CD4-positive, alpha-beta T cell (primary cell): ENCODE measurements at places on chromosomes 11 and 22. TPM values are rescaled to one million over a fixed set of nuclear protein-coding genes. Genes with fewer than 3 reads are reported as not detected.
A peak's percentile ranks its signal among the peaks of the same experiment; 100 is the strongest.

ZNF70 gene
- total RNA-seq, result 1.3 TPM

C11orf86 gene
- not detected for total RNA-seq

FOLR1 gene
- not detected for total RNA-seq

MGAT3 gene
- not detected for total RNA-seq

DNA sequence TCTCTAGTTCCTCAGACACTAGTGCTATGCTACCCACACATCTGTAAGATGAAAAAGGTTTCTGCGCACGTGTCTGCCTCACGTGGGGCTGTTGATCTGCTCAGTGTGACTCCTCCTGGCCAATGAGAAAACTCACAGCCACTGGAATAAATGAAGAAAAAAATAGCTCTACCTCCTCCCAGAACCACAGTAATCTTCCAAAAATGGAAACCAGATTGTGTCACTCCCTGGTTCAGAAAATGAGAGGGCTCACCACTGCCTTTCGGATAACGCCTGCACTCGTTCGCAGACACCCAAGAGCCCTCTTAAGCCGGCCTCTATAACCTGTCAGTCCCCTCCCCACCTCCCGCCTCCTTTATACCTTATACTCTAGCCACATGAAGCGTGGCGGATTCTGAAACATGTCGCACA, 5.1 kb downstream of the APBB1 start:
- DNase-seq, result peak; percentile 49

GRCh38 chr22:30989474-30989873, 20.4 kb downstream of the TUG1 start:
- DNase-seq, result no peak

DNA sequence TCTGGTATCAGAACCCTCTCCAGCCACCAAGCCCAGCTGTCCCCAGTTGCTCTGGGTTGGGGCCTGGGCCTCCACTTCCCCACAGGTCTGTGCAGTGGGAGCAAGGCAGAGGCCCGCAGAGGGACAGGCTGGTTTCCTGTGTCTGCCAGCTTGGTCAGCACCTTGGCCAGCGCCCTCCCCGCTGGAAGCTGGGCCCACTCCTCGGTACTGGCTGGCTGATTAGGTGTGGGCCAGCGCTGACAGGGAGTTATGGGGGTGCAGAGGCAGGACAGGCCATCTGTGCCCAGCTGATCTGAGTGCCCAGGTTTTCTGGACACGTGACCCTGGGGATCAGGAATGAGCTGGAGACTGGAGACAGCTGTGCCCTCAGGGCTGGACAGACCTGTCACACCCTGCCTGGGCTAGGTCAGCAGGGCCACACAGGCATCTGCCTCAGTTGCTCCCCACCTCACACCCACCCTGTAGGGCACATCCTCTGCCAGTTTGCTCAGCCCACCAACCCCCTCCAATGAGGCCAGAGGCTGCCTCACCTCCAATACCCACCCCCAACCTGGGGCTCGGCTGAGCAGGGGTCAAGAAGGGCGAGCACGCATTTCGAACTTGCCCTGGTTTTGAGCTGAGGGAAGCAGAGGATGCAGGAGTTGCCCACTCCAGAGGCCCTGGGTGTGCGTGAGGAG, 175.3 kb downstream of the IGLL1 start:
- no peak for DNase-seq

DNA sequence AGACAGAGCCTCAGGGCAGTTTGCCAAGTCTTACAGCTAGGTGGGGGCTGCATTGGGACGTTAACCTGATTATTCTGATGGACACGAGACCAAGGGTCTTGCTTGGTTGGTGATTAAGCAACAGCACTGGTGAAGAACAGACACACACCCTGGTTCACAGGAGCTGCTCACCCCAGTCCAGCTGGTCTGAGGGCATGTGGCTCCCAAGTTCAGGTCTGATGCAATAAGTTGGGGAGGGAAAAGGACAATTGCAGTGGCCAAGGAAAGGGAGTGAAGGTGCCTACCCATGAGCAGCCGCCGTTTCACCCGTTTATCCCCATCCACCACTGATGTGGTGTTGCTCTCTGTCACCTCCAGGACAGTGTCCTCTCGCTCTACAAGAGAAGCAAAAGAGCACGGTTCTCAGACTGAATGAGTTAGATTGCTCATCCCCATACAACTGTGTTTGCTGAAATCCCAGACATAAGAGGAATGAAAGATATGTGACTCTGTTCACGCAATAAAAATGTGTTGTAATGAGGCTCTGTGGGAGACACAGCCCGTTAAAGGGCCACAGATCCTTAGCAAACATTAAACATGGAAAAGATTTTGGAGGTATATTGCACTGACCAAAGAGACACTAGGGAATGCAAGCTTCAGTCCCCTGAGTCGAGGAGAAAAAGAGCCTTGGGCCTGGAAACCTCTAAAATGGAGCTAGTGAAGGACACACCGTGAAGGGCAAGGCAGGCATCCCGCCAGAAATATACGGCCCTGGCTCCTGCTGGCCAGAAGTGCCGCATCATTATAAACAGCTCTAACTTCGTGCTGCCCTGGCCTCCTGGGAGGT, 25.6 kb downstream of the SCUBE2 start:
- DNase-seq, result no peak

GRCh38 chr11:110858547-110858921, 146.3 kb upstream of the ARHGAP20 start:
- DNase-seq, result no peak

DNA sequence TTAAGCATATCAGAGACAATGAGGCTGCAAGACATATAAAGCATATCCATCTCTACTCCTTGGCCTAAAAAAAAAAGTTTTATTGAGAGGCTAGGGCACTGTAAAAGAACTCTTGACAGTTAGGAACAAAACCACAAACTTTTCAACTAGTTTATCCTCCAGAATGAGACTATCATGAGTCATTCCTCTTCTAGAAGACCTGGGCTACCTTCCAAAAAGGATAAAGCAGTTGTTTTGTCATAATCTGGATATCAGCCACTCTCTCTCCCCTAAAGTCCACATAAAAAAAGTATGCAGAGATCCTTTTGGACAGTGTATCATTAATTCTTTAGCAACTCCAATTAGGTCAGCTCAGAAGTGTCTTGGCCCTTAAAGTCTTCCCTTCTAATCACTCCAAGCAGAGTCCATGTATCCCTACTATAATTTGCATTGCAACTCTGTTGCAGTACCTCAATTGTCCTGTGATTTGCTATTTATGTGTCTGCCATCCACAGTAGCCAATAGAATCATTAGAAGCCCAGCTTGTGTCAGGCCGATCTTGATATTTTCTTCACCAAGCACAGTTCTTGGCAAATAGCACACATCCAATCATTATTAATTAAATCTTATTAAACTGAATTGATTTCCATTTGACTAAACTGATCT, 10.4 kb downstream of the OR51T1 start:
- no peak for DNase-seq

DNA sequence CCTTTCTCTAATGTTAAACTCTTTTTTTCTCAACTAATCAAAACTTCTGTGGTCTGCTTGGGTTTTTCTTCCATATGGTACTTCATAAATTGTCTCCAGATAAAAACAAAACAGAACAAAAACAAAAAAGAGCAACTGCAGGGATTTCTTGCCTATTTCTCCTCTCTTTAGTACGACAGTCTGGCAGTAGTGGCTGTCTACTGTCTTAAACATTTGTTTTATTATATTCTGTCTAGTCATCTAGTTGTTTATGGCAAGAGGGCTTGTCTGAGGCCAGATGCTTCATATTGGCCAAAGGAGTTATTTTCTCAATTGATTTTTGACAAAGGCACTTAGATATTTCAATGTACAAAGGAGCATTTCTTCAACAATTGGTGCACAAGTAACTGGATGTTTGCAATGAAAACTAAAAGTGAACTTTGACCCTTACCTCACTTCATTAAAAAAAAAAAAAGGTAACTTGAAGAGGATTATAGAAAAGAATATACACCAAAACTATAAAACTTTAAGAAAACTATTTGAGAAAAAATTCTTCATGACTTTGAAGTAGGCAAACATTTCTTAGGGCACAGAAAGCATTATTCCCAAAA, 404.2 kb downstream of the LUZP2 start:
- no peak for DNase-seq

DNA sequence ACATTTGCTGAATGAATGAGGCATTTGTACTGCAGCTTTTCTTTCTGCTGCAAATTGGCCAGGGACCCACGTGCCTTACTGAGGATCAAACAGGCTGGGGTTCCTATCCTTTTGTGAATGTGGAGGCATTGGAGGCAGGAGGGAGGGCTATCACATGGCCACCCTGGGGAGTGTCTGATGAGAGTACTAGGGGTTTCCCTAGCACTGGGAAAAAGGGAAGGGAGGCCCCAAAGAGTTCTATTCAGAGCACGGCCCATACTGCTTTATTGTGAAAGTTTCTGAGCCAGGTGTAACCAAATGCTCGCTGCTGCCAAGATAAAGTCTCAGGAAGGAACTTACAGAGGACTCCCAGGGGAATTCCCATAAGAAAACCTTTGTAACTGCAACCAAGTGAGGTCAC, 78.4 kb upstream of the ANO1 start:
- no peak for DNase-seq

DNA sequence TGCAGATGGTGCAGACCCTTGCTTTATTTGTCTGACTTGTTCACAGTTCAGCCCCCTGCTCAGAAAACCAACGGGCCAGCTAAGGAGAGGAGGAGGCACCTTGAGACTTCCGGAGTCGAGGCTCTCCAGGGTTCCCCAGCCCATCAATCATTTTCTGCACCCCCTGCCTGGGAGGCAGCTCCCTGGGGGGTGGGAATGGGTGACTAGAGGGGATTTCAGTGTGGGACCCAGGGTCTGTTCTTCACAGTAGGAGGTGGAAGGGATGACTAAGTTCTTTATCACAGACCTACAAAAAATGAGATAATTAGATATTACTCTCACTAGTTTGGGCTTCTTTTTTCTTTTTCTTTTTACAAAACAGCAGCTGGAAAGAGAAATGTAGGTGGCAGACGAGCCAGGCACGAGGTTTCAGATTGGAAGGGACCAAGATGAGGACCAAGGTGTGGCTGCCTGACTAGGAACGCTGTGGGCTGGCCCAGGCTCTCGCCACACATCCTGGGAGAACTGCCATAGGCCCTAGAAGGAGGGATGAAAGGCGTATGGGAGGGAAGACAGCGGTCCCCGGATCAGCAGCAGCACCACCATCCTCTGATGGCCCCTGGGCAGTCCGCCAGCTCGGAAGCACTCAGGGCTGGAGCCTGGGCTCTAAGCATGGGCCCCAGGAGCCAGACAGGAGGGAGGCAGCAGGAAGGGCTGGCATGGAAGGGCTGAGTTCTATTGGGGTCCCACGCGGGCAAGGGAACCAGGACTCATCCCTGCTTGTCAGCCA, 14.2 kb downstream of the TXN2 start:
- no peak for DNase-seq

GRCh38 chr11:64745189-64745520, 1.2 kb upstream of the RASGRP2 start:
- DNase-seq, result peak; percentile 90

DNA sequence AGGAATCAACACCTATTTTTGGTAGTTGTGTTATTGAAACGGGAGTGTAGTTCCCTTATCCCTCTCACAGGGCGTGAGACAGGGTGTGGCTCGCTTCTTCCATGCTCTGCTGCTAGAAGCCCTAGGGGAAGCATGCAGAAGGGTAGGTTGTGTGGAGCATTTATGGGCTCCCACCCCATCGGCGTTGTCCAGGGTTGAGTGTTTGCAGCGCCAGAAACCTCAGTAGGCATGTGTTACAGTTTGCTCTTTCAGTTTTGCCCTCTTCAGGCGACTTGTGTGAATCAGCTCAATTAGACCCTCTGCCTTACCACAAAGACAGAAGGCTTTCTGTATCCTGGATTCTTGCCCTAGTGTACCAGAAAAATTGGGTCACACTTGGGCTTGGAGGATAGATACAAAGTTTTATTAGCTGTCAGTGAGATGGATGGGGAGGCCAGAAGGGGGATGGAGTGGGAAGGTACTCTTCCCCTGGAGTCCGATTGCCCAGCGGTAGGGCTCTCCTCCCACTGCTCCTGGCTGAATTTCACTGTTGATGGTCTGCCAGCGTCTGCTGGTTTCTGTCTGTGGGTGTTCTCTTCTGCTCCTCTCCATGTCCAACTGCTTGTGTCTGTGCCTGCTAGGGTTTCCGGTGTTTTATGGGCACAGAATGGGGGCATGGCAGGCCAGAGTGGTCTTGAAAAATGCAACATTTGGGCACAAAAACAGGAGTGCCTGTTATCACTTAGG, 358.3 kb upstream of the CTSC start:
- DNase-seq, result no peak

DNA sequence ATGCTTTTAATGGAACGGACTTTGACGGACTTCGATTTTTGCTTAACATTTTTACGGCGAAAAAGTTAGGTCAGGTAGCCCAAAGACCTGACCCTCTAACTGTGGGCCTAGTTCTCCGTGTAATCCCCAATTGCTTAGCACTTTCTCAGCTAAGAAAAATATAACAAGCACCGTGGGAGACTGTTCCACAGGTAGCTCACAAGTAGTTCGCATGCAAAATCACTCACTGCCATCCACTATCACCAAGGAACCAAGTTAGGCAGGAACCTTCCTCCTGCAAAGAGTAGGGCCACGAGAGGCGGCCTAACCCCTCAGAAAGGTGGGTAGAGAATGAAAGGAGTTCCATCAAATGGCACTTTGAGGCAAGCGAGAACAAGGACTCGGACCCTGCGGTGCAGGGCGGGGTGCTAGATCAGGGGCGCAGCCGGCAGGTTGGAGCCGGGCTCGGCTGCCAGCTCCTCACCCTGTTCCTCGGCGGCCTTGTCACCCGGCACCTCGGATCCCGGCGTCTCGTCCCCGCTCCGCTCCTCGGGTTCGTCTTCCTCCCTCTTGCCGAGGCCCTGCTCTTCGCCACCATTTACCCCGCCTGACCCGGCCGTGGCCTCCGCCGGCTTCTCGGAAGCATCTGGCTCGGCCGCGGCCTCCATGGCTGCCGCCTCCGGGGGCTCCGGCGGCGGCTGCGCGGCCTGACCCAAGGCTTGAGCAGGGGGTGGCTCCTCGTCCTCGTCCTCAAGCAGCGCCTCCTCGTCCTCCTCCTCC, 922 bp downstream of the HNRNPUL2 start:
- DNase-seq, result no peak

- DNase-seq, result no peak
These were observed 6.0 kb upstream of the LMO1 start for GRCh38 chr11:8269636-8270035.

DNA sequence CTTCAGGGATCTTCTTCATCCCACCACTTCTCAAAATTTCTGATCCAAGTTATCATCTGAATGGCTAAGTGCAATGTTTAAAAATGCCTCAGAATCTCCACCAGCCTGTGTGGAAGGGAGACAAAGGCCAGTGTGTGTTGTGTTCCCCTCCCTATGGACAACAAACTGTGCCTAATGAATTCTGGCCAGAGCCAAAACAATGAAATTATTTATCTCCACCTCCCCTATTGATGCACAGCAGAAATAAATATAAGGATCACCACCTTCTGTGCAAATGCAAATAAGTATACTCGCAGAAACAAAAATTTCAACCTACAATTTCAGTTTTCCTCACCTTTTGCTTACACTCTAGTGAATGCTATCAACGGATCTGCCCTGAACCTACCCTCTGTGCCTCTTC, 75.8 kb downstream of the GAB2 start:
- DNase-seq, result no peak

DNA sequence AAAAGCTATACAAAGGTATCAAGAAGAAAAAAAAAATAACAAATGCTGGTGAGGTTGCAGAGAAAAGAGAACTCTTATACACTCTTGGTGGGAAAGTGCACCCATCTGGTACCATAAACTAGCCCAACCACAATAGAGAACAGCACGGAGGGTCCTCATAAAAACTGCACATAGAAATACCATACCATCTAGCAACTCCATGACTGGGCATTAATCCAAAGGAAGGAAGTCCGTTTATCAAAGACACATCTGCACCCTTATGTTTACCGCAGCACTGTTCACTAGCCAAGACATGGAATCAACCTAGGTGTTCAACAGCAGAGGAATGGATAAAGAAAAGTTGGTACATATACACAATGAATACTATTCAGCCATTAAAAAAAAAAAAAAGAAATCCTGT, 10.8 kb upstream of the CLDN5 start:
- no peak for DNase-seq
